ENCODE measurements at places on chromosomes 4 and X. TPM values are rescaled to one million over a fixed set of nuclear protein-coding genes. Genes with fewer than 3 reads are reported as not detected.

- no peak for DNase-seq
Observed at GRCh38 chr4:108213308-108213707, 44.6 kb upstream of the LEF1 start.

Gene HNRNPDL
- total RNA-seq, result 238 TPM

Gene PDGFRA
- total RNA-seq, result 131 TPM

DNA sequence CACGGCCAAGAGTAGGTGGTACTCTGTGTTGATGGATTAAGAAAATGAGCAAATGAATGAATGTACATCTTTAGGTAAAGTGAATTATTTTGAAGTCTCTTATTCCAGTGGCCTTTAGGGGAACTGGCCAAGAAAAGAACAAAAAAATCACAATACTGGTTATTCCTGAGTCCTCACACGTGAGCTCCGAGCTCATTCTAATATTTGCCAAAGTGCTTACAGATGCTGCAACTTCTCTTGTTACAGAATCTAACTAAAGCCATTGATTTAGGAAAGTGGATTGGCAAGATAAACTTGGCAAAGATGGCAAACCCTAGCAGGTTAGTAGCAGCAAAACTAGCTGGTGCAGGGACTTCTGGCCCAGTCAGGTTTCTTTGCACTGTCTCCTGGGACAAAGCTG lies 37.6 kb downstream of the IDS start:
- DNase-seq, result no peak

Data from sciatic nerve (tissue), 2 donors.